ENCODE measurements at places on chromosomes 6 and 20.
A peak's percentile ranks its signal among the peaks of the same experiment; 100 is the strongest.

- DNase-seq = no peak
Observed at GRCh38 chr6:42411406-42411805, 40.3 kb downstream of the TRERF1 start.

DNA sequence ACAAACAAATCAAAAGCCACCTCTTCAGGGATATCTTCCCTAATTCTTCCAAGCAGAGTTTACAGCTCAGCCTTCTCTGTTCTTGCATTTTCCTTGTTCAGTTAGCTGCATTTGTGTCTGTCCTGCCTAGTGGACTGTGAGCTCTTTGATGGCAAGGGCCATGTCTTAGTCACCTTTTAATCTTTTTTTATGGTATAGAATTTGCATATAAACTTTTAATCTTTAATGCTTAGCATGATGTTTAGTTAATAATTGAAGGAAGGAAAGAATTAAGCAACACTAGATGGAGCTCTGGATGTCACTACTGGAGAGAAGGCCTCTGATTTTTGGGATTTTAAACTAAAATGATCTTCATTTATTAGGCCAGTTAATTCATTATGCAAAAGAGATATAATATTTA is 12.1 kb downstream of the PPP2R5D start:
- DNase-seq = no peak

DNA sequence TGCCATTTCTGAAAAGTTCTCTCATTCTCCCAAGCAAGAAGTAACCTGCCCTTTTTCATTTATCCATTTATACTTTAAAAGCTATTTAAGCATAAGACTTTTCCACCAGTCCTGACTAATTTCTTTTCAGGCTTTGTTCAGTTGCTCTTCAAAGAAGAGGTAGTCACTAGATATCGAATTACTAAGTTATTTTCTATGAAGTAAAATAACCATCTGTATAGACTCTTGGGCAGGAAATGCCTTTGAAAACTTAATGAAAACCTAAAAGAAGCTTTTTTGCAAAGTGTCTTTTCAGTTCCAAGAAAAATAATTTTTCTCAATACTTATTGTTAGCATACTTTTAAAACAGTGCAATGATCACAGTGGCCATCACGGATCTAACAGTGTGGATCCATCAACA is 31.3 kb upstream of the LAMP5 start:
- DNase-seq = no peak

DNA sequence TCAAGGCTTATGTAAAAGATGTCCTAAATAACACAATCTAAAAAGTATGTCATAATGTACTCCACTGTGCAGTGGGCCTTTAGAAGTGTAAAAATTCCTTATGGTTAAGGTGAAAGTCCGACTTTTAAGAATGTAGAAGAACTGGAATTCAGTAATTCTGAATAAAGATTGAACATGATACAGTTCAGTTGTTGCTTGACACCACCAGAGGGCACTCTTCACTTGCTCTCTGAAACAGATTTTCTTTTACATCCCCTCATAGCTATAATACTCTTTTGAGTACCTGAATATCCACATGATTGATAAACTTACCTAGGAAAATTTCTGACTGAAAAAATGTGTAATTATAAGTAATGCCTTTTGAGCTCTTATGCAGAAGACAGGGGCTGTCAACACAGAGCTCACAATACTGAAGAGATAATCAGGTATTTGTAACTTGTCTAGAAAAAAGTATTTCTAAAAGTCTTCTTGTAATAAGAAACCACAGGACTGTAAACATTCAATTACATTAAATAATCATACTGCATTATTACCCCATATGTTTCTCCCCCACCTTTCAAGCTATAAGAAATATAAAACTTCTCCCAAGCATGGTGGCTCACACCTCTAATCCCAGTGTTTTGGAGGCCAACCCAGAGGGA is 92.1 kb downstream of the POPDC3 start:
- DNase-seq = peak; percentile 66

- DNase-seq = no peak
Observed at GRCh38 chr6:134654751-134655150, 295.1 kb downstream of the ALDH8A1 start.

DNA sequence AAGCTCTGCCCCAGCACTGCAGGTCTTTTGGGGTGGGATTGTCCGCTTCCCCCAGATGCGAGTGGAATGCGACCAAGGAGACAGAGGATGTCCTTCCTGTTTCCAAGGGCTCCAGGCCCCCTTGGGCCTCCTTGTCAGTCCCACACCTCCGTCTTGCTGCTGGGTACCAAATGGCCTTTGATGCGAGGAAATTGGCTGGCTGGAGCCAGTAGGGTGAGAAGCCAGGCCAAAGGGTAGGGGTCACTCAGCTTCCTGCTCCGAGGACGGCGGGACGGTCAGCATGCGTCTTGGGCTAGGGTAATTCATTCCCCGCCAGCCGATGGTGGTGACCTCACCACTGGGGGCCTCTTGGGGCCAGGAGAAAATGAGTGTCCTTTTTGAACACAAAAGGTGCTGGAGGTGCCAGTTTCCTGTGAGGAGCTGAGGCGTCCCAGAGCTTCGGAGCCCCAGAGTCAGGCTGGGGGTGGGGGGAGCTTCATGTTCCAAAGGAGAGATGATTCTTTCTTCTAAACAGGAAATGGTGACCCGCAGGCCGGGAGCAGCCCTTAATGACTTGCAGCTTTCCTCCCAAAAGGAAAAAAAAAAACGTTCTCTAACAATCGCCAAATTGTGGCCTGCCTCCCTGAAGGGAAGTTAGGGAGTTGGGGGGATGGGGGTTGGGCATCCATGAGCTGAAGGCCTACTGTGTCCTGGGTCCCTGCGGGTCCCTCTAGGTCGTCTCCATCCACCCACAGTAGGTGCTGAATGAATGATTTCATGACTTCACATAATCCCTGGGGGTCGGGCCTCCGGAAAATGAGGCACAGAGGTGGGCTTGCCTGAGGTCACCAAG is 6.7 kb downstream of the SNAI1 start:
- no peak for DNase-seq

DNA sequence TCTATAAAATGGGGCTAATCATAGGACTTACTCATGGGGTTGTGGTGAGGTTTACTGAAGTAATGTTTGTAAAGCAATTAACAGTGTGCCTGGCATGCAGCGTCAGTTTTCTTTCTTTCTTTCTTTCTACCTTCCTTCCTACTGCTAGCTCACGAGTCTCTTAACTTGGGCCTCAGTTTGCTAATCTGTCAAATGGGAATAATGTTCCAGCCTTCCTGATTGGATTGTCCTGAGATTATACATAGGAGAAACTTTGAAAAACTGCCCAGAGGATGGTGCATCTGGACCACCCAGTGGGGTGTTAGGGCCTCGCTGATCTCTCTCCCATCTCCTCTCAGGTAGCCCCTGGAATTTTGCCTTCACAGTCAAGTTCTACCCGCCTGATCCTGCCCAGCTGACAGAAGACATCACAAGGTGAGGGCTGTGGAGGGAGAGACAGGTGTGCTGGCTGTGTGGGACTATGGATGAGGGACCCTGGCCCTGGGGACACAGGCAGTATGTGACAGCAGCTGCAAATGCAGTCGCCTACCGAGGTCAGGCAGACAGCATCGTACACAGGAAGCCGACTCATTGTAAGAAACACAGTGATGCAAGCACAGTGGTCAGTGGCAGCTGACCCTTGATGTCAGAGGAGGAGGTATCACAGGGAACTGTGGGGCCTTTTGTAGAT is 27.5 kb downstream of the EPB41L1 start:
- no peak for DNase-seq

DNA sequence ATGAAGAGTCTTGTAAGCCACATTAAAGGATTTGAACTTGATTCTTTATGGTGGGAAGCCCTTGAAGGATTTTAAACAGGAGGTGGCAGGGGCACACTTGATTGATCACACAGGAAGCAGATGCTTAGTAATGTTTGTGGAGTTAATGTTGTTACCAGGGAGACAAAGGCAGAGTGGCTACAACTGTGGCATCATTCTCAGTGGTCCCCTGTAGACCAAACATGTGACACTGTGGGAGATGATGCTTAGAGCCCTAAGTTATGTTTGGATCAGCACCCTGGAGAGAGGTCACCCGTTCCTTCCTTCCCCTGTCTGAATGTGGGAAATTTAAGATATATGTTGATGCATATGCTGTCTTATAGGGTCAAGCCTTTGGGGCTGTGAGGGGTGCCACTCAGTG is 53.2 kb downstream of the EIF2S2 start:
- DNase-seq = peak; percentile 27

- no peak for DNase-seq
Observed at GRCh38 chr20:11401988-11402387, 515.7 kb upstream of the BTBD3 start.

DNA sequence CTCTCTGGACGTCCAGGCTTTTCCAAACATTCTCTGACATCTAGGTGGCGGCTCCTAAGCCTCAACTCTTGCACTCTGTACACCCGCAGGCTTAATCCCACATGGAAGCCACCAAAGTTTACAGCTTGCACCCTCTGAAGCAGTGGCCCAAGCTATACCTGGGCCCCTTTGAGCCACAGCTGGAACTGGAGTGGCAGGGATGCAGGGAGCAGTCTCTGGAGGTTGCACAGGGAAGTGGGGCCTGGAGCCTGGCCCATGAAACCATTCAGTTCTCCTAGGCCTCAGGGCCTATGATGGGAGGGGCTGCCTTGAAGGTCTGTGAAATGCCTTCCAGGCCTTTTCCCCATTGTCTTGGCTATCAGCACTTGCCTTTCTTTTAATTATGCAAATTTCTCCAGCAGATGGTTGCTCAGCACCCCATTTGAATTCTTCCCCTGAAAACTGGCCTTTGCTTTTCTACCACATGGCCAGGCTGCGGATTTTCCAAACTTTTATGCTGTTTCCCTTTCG is 64.9 kb downstream of the IRF4 start:
- no peak for DNase-seq

DNA sequence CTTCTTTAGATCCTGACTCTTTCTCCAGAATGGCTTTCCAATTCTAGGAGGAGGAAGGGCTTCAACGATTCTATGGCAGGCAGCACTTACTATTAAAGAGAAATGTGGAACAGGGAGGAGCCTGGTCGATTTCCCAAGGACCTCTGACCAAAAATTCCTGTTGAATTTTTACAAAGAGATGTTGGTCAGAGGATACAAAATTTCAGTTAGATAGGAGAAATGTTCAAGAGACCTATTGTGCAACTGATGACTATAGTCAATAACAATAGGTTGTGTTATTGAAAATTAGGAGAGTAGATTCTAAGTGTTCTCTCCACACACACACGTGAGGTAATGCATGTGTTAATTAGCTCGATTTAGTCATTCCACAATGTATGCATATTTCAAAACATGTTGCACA is 130.1 kb upstream of the TNFAIP3 start:
- no peak for DNase-seq

DNA sequence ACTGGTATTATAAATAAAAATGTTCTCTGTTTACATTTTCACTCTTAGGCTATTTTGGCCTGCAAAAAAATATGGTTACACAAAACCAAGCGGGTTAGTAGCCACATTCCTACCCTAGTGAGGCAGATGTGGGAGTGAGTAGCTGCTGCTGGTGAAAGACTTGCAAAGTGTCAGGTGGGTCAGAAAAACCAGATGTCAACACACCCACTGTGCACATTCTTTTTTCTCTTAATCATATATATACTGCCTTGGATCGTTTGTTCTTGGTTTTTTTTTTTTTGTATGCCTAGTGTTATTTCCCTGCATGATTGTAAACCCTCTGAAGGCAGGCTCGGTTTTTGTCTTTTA is 68.0 kb upstream of the TFB1M start:
- DNase-seq = no peak

DNA sequence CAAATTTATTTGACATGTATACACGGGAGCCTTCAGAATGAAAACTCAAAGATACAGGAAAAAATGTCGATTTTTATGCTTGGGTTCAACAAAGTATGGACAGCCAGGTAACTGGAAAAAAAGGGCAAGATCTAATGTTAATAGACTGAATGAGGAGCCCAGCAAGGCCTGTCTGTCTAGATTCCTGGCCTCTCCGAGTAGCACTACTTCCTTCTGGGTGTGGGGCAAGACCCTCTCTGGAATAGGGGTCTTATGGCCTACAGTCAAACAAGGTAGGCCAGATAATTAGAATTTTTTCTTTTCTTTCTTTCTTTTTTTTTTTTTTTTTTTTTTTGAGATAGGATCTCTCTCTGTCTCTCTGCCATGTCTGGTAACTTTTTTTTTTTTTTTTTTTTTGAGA is 113.4 kb upstream of the SHLD1 start:
- no peak for DNase-seq

DNA sequence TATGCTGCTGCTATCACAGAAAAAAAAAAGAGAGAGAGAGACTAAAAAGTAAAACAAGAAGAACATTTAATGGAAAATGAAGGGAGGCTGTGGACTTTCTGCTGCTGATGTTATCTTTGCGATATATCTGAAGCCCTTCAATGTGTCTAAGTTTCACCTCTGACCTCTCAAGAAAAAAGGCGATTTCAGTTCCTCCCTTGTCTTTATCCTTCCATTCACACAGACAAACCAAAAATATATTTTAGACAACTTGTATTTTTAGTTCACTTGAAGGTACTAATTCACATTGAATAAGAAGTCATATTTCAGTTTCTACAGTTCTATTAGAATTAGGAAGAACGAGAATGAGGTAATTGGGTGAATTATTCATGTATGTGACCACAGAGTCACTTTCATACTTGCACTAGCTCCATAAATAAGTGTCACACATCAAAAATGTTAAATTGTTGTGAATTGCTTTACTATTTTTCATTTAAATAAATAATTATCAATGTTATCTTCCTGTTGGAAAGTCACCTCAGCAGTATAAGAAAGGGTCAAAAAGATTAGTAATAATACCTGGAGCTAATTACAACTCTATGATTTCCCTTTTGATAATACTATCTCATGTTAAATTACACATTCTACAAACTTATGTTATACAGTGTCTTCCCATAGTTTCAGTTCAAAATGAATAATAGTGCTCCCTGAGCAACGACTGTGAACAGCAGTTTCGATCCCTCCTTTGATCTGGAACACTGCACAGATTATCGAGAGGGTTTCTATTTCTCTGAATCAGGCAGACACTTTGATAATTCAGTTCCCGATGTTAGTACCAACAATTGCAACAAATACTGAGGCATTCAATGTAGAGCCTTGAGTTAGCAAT is 85.2 kb upstream of the PLCB4 start:
- DNase-seq = no peak

GRCh38 chr20:63334356-63334755 is 26.8 kb downstream of the CHRNA4 start:
- no peak for DNase-seq

DNA sequence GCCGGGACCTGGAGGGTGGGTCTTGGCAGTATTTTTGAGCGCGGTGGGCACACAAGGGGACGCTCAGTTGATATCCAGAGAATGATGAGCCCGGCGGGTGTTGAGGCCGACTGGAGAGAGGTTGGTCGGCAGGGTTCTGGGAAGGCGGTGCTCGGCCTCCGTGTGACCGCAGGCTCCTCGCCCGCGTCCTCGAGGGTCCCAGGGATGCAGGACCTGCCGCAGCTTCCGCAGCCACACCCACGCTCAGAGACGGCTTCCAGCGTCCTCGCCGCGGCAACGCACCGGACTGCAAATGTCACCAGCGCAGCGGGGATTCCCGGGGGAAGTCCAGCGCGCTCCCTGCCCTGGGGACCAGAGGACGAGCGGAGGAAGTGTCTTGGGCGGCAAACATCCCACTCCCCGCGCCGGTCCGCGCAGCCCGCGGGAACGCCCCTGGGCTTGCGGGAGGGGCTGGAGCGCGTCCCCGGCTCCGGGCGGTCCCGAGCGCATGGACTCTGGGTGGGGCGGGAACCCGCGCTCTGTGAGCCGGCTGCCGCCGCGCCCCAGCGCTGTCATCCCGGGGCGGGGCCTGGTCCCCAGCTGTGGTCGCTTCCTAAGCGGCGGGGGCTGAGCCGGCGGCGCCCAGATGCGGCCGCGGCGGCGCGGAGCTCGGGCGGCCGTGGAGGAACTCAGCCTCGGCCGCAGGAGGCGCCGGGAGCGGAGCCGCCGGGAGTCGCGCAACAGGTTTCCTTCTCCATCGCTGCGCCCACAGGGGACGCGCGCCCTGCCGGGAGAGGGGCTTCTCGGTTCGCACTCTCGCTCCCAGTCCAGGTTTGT is at the start of gene STX11:
Gene STX11 (plus strand): TSS at position 624 of the 816 bp plus-strand sequence. CDS start 36,111 bp downstream, outside the sequence.
- DNase-seq = no peak

Measured in NCI-H2029 (cell line).